ENCODE measurements at places on chromosomes 12 and 14.

GRCh38 chr14:84546236-84546635, 983.7 kb upstream of the FLRT2 start:
- DNase-seq = no peak

DNA sequence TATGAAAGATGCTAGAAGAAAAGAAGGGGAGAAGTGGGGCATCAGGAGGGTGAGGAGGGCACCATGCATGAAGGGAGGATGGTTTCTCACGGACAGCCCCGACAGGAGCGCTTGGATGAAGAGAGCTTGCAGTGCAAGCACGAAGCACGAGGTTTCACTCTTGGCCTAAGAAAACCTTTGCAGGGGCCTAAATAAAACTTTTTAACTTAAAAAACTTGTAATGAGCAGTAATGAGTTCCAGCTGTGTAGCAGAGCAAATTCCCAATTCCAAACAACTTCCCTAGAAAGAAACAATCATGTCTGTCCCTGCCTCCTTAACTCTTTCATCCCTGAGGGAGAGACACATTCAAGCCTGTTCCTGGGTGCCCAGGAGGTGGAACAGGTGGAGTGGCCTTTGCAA, 119.5 kb downstream of the PAH start:
- DNase-seq = no peak

DNA sequence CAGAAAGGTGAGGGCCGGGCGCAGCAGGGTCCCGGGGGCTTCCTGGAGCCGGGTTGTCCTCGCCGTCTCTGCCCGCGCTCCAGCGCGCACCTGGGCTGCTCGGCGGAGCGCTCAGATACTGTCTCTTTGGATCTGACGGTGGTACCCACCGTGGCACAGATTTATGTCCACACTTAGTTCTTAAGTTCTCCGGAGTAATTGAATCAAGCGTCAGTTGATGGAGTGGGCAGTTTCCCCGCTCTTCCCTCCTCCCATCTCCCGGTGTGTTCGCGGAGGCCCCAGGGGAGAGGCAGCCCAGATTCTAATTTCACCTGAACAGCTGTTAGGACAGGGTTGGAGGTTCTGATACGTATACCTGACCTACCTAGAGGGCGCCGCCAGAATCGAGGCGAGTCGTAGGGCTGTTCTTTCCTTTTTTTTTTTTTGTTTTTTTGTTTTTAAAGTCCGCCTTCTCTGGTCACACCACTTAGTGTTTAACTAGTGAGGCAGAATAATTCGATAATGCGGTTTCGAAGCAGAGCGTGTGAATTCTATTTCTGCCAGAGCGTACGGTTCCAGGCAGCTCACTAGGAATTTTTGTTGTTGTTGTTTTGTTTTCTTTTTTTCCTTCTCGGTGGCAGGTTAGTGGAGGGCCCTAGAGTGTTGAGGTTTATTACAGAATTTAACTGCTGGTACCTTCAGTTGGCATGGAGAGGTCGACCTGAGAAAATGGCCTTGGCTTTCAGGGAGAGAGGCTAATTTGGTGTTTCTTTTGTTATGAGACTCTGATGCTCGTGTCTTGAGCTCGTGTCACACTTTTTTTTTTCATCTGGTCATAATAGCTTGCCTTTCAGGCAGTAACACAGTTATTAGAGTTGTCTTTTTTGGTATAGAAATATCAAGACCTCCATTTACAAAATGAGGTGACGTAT, 22.3 kb upstream of the GNS start:
- no peak for DNase-seq

GRCh38 chr14:100771121-100771800, 44.6 kb downstream of the DLK1 start:
- DNase-seq = no peak

DNA sequence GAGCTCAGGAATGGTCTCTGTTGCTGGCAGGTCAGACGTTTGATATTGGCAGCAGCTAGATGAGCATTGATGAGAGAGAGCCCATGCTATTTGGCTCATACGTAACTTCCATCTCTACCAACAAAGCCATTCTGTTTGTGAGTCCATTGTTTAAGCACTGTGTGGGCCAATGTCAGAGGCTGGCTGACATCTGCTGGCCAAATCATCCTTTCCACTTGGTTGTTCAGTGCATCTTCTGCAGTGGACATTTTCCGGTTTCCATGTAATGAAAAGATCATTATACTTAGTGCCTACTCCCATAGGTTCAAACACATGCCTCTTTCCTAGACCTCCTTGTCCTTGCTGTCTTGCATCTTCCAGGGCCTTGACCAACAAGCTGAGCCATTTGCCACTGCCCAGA, 59.2 kb downstream of the IFT81 start:
- DNase-seq = no peak

DNA sequence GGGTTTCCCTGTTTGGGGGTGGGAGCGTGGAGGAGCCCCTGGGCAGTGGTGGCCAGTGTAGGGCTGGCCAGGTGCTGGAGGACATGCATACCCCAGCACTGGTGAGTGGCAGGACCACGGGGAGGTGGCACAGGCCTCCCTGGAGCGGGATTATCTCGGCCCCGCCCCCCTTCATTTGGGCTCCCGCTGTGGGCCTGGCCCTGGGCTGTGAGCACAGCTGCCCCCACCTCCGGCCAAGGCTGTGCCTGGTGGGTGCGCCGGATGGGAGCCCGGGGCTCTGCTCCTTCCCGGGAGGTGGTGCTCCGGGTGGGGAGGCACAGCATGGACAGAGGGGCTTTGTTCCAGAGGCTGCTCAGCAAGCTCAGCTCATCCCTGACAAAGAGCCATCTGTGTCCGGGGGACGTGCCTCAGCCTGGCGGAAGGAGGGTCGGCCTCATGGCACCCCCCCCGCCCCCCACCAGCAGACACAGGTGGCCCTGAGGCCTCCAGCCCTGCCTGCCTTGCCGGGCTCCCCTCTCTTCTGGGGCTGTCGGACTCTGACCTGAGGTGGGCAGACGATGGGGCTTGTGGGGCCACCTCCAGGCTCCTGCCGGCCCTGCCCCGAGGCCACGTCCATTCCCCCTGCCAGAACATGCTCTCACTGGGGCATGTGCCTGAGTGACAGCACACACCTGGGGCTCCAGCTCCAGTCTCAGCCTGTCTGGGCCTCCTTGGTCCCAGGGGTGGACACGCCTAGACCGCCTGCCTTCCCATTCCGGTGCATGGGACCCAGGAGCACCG, 8.4 kb downstream of the TEDC1 start:
- no peak for DNase-seq

- no peak for DNase-seq
Observed at GRCh38 chr14:95313707-95314106, 6.0 kb downstream of the CLMN start.
